ENCODE measurements at places on chromosomes 6 and 20. TPM values are rescaled to one million over a fixed set of nuclear protein-coding genes. Genes with fewer than 3 reads are reported as not detected.

- no peak for DNase-seq
These were observed 3.9 kb downstream of the PEDS1 start for GRCh38 chr20:50149481-50150254.

DNA sequence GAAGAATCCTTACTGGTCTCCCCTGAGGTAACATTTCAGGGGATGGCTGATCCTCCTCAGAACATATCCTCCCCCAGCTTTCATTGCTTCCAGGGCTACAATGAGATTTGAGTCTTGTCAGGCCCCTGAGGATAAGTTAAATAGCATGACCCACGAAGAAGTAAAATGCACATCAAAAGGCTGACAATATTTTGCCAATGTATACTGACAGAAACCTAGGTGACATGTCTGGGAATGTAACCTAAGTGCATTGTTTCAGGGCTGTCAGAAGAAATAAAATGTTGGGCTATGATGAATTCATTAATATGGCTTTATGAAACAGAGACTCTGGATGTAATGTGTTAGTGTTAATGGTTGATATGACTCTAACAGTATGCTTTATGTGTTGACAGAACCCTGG is 471.5 kb downstream of the HDGFL1 start:
- no peak for DNase-seq

GRCh38 chr6:13554929-13555333 is 19.5 kb upstream of the SIRT5 start:
- DNase-seq, result peak; percentile 66

DNA sequence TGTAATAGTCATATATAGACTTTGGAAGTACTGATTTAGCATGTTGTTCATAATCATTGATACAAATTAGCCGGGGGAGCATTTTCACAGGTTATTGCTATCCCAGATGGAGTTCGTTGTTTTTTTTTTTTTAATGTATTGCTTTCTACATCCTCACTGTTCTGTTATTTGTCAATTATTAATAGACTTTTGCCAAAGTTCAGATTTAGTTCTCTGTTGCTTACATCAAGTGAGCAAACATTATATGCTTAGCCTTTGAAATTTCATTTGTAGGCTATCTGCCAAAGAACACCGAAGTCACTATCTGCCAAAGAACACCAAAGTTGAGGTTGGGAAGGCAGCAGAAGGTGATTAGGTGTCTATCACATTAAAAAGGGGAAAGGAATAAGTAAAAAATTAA is at the start of gene HAO1:
Gene HAO1 (minus strand): TSS at position 118 of the 400 bp plus-strand sequence. CDS start 36 bp downstream, at position 82.
- DNase-seq, result no peak

DNA sequence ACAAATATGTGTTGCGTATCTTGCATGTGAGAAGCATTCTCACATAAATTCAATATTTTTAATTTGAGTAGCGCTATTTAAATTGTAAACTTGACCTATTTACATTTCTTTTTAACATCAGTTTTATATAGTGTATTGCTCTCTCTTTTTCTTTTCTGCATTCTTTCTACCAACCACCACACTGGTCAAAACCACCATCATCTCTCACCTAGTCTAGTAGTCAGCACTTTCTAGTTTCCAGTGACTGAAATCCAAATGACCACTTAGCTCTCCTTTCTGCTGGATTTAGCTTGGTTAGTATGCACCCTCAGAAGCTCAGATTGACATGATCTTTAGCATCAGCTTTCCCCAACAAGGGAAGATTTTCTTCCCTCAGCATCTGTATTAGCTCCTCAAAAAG is 73.2 kb upstream of the HCRTR2 start:
- DNase-seq, result no peak

The GRIK2 gene
- total RNA-seq, result 1.5 TPM

The C6orf15 gene
- not detected for total RNA-seq

The HCK gene
- total RNA-seq, result 8.6 TPM

The PBOV1 gene
- total RNA-seq, result not detected
